ENCODE measurements at places on chromosomes 1 and 21.

GRCh38 chr1:30399026-30399425 lies 324.4 kb downstream of the MATN1 start:
- DNase-seq = no peak

GRCh38 chr1:12021616-12022015 lies 2.3 kb downstream of the MIIP start:
- DNase-seq = no peak

DNA sequence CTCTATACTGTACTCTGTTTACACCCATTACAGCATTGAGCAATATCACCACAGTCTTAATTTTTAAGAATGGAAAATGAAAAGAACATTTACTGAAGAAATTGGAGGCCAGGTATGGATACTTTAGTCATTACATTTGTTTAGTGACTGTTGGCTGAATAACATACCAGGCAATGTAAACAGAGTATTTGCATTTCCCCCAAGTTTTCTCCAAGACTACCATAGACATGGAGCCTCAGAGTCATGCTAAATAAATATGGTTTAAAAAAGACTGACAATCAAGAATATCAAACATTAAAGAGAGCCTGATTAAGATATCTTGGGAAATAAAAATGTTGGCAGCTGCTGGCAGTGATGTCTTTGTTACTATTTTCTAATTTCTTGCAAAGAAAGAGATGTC lies 136.9 kb upstream of the ADAMTS5 start:
- no peak for DNase-seq

DNA sequence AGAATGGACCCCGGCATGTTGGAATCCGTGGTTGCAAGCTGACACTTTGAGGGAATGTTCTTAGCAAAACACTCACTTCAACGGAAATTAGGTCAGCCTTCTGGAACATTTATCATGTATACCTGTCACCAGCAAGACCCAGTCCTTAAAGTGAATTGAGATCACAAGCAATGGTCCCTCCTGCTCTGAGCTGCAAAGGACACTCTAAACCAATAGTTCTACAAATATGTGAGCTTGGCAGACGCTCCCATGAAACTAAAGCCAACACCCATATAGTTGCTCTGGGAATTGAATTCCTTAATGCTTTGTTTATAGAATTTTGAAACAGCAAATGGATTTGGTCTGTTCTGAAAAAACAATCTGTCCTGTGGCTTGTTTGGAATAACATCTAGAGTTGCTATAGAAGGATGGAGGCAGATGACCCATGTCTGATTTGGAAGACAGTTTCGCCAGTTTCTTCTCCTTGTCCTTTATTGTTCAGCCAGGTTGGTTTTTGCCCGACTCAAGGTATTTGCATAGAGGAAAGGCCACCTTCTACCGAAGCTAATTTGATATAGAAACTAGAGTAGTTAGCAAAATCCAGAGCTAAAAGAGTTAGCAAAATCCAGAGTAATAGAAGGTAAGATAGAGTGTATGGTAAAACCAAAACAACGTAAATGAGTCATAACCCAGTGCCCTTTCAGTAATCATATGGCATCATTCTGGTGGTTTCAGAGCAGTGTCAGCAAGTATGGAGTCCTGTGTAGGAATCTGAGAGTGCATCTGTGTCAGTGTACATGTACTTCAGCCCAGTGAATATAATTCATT lies 236.2 kb downstream of the NFIA start:
- DNase-seq = no peak

DNA sequence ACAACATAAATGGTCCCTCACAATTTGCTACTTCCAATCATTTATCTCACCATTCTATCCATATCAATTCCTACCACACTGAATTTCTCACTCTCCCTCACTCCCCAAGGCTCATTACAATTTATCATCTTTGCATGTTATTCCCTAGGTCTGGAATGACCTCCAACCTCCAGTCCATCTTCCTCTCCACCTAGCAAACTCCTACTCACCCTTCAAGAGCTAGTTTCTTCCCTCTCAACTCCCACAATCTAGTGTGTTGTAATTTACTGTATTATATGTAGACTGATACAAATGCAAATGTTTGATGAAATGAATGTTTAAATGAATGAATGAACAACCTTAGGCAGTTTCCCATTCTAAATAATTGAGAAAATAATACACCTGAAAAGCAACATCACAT lies 3.6 kb downstream of the TUT4 start:
- no peak for DNase-seq

DNA sequence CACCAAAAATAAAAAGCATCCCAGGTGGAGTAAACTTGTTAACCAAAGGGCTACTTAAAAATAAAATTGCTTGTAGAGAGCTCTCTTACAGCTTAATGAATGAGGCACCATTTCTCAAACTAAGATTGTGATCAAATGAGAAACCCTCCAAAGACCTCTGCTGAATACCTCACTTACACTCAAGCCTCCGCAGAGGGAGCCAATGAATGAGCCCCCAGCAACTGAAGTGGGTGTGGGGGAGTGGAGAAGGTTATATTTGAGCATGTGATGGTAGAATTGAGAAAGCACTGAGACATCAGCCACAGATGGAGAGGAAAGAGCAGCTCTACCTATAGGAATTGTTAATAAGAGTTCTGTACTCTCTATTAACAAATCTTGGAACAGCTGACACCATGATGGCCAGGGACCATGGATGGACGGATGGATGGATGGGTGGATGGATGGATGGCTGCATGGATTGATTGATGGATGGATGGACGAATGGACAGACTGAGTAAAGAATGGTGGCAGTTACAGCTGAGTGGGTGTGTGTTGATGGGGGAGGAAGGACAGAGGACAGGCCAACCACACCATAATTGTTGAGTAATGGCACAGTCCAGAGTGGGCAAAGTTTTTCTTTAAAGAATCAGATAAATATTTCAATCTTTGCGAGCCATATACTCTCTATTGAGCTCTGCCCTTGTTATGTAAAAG lies 20.3 kb upstream of the TIAM1 start:
- no peak for DNase-seq

GRCh38 chr1:212752252-212752933 lies 39.2 kb downstream of the NSL1 start:
- no peak for DNase-seq

GRCh38 chr1:109500941-109501381 lies 7.1 kb downstream of the CYB561D1 start:
- DNase-seq = no peak

- no peak for DNase-seq
These were observed 20.8 kb upstream of the FAM76A start for GRCh38 chr1:27704958-27705357.

DNA sequence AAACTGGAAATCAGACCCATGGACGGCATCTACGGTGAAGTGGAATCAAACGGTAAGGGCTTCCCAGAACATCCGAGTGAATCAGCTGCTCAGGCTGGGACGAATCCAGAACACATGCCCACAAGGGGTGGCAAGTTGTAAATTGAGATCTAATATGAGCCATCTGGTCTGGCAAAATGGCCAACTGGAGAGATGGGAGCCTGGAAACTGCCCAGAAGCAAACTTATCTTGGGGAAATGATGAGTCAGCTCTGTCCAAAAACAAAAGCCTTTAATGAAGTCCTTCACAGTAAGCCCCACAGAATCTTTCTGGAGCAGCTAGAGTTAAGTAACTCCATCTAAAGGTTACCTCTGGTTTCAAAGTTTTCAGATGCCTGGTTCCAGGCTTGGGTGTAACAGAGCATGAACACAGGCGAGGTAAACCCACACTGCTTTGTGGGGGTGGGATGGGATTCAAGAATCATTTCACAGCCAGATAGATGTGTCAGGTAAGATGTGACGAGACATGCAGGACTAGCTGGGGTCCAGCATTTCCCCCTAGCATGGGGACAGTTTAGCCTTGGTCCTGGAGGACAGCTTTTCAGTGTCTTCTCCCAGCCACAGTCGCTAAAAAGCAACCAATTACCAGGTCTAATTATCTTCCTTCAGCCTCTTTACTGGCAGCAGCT lies 10.5 kb upstream of the SRP9 start:
- no peak for DNase-seq

DNA sequence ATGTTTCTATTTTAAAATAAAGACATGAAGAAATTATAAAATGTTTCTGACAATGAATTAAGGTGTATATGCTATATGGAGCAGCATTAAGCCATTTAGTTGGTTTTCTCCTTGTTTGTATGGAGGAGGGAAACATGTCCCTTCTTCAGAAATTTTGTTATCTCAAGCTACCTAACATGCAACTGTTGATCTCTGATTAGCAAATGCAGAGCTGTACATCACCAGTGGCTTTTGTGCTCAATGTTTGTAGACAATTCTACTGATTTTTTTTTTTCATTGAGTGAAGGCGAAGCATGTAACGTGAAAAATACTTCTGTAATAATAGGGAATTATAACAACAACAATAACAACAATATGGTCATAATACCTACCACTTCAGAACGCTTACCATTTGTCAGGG lies 463.7 kb downstream of the PLPP3 start:
- DNase-seq = no peak

DNA sequence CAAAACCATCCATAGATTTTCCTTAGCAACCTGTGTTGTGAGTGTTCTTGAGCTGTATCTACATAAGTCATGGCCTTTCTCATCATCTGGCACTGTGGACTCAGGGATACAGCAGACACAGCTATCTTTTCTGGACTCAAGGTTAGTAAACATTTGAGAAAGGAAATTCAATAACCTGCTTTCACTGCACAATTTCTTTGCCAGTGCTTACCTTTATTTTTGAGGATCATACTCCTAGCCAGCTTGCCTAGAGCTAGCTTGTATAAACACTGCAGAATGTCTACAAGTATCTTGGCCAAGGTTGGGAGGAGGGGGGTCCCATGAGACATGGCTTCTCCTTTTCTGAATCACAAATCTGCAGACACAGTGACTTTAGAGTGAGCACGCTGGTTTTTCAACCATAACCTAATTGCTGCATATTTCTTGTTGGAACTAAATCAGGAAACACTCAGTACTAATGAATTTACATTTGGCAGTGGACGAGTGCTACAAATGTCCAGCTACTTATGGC lies 27.2 kb downstream of the ADAMTS5 start:
- DNase-seq = no peak

GRCh38 chr1:215568299-215568692 lies 1.2 kb downstream of the KCTD3 start:
- DNase-seq = no peak

DNA sequence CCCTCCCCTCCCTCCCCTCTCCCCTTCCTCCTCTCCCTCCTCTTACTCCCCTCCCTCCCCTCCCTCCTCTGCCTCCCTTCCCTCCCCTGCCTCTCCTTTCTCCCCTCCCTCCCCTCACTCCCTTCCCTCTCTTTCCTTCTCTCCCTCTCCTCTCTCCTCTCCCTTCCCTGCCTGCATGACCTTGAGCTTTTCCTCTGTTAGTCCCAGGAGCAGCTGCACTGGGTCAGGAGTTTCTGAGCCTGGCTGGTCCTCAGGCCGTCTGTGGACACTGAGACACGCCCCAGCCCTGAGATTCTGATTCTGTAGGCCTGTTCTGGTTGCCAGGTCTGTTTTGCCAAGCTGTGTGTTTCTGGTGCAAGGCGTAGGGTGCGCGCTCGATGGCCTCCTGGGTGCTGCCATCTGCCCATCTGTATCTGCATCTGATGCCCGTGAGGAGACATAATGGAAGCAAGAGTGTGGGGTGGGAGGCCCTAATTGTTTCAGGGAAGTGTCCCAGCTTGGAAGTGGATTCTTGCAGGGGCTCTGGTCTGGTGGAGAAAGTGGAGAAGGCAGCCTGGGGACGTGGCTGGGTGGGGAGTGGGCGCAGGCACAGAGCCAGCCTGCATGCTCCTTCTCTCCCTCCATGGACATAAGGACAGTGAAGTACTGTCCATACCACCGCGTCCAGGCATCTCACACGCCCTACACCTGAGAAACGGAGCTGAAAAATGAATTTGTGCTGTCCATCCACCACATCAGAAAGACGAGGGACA lies 97.2 kb downstream of the WDR4 start:
- no peak for DNase-seq

- peak; percentile 37 for DNase-seq
These were observed 9.6 kb upstream of the EPS8L3 start for GRCh38 chr1:109773203-109773899.

- DNase-seq = no peak
These were observed 7.6 kb upstream of the LBR start for GRCh38 chr1:225435487-225435886.

- no peak for DNase-seq
These were observed 4.9 kb upstream of the COL6A2 start for GRCh38 chr21:46092811-46093667.

- DNase-seq = no peak
These were observed 50.2 kb downstream of the EEIG2 start for GRCh38 chr1:108610073-108610472.

- DNase-seq = no peak
These were observed 7.6 kb downstream of the MTF1 start for GRCh38 chr1:37851782-37852210.

- no peak for DNase-seq
These were observed 54.9 kb downstream of the DMRTA2 start for GRCh38 chr1:50368179-50369007.
